ENCODE measurements at places on chromosomes 4 and X.

DNA sequence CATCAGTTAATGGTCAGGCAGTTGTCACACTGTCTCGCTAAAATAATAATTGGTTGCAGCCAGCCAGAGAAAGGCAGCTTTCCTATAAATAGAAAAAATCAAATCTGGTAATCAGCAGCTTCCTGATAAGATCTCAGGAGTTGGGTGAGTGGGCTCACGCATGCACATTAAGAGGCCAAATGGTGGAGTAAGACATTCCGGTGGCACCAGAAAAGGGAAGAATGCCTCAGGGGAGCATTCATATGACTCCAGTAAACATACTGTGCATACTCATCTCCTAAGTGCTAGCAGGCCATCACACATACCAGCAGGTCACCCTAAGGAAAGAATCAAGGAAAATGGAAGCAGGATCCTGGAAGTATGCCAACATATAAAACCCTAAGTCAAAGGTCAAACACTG, 40.1 kb downstream of the UGT2B15 start:
- no peak for DNase-seq

GRCh38 chrX:17559728-17560379, 177.4 kb upstream of the SCML1 start:
- no peak for DNase-seq

DNA sequence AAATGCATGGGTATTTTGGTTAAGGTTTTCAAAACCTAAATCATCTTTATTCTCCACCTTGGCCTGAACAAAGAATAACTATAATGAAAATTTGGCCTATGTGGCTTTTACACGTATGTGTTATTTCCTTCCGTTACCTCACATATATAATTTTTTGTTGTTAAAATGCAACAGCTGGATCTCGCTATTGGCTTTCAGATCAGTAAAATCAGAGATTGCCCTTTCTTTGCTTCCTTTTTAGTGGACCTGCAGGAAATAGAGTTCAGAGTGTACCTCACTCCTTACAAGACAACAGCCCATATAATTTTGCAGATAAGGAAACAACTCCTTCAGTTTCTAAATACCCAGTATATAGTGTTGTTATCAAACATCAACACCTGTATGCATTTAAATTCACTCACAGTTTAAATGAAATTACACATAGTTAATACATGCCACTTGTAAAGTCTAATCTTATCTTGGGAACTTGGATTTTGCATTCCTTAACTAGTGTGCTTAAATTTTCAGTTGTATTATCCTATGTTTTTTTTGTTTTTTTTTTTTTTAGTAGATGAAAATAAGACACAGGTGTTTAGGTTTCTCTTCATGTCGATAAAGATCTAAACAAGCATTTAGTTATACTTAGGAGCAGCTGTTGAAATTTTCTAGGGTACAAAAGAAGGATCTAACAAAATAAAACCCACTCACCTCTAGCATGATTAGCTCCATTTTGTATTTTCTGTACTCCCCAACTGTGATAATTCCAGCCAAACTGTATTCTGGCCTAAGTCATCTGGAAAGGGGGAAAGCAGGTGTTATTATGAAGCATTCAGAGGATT, 96.2 kb upstream of the SPRY1 start:
- DNase-seq, result no peak

GRCh38 chr4:7341491-7342222, 93.1 kb downstream of the PSAPL1 start:
- DNase-seq, result no peak

DNA sequence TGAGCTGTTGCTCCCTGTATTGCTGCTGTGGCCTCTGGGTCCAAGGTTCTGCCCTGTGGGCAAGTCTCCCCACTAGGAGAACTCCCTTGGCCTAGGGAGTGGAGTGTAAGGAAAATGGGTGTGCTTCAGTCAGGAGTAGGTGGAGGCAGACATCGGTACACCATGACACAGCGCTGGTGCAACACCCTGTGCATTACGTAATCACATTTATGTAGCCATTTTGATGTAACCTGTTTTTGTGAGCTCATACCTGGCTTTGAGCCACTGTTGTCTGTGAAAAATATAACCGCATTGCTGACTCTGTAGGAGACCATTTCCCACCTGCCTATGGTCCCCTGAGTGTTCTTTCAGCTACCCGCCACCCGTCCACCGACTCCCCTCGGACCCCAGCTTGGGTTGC, 700.5 kb upstream of the AGA start:
- no peak for DNase-seq

DNA sequence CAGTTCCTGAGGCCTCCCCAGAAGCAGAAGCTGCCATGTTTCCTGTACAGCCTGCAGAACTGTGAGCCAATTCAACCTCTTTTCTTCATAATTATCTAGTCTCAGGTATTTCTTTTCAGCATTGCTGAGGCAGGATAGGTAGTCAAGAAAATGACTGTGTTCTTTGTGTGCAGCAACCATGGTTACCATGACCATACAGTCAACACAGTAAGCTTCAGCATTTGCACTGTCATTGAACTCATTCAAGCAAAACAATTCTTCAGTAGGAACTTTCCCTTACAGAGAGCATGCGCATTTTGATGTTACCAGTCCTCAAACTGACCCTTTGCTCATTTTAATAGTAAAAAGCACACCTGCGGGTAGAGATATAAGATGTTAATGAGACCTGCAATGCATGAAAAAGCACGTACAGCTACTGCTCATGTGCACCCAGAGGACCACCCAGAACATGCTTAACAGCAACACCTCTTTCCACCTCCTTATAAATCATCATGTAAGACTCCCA, 180.8 kb downstream of the PRKX start:
- no peak for DNase-seq

- no peak for DNase-seq
Measured at GRCh38 chr4:26126143-26126718, 194.6 kb upstream of the RBPJ start.

GRCh38 chrX:150192816-150193215, 170.3 kb upstream of the MAMLD1 start:
- no peak for DNase-seq

DNA sequence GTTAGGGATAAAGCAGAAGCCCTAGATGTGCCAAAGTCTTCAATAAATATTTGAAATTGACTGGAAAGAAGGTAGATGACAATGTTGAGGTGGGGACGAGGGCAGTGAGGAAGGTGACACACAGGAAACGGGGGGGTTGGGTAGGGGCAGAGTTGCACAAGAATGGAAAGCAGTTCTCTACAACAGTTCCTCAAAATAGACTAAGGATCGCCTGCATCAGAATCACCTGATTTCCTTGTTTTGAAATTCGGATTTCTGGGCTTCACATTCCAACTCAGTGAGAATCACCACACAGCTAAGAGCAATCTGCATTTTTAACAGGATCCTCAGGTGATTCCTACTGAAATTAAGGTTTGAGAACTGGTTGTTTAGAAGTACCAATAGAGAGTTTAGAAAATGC, 70.6 kb downstream of the ARFIP1 start:
- DNase-seq, result no peak

DNA sequence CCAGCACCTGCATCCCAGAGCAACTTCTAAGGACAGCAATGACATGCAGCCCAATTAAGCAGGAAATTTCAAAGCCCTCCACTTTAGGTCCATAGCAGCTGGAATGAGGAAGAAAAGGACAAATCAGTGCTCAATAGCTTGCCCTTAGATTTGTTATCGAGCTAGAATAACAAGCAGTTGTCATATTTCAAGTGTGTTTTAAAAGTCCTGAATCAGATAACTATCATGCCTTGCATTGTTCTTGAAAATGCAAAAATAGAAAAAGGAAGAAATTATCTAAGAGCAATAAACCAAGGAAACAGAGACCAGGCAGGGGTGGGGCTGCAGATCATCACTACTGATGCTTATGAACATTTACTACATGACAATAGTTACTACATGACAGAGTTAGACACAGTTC, 43.9 kb upstream of the KLF3 start:
- no peak for DNase-seq

DNA sequence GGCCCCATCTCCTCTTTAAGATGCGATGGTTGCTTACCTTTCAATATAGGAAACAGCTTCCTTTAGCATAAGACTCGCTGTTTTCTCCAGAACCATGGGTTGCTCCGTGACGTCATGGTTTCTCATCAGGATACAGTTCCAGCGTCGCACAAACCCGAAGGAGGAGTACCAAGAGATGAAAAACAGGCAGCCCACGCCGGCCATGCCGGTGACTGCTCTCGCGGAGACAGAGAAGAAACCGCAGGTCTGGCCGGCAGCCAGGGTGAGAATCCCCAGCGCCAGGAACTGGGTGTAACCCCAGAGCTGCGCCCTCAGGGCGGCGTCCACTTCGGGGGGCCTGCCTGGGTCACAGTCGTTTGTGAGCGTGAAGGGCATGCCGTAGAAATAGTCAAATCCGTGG, 11.4 kb downstream of the ARSD start:
- DNase-seq, result no peak

- DNase-seq, result no peak
Measured at GRCh38 chrX:41145920-41146608, 60.8 kb downstream of the USP9X start.

- no peak for DNase-seq
Measured at GRCh38 chr4:138894011-138894410, 121.6 kb upstream of the NOCT start.

DNA sequence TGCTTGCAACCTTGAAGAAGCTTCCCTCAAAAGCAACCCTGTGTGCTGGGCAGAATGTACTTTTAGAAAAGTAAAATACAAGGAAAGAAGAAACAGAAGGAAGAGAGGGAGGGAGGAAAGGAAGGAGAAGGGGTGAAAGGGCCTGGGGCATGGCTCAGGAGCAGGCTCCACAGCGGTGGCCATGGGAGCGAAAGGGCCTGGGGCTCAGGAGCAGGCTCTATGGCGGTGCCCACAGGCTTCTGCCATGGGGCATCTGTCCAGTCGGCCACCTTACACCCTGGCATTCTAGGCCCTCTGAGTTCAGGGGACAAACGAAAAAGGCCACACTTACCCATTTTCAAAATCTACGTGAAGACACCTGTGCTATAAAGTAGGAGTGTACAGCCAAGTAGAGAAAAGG, 31.4 kb downstream of the GAK start:
- DNase-seq, result no peak

DNA sequence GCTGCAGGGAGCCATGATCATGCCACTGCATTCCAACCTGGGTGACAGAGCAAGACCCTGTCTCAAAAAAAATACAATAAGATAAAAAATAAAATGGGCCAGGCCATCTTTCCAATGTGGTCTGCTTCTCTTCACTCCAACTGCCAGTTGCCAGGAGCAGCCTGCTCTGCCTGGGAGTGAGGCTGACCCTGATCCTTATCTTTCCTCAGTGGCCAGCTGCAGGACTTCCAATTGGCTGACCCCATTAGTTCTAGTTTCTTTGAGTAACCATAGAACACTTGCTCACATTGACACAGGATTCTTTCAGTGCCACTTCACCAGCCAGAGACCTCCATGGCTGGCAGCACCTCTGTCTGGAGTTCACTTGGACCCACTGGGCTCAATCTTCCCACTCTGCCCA, 258.6 kb downstream of the MID1IP1 start:
- DNase-seq, result no peak

DNA sequence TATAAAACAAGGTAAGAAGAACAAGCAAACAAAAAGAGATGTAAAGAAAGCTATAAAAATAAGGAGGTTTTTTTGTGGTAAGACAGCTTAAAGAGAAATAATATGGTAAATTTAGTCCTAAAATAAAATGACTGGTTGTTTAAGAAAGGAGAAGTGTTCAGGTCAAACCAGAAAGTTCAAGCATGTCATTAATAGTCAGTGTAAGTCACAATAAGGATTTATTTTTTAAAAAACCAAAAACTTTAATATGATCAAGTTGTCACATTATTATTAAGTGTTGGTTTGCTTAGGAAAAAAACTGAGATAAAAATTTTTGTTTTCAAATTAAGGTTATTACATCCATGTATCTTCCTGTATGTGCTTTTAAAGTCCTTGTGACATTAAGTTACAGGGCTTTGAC, 19.1 kb downstream of the ASIC5 start:
- no peak for DNase-seq

GRCh38 chr4:16505726-16506125, 279.5 kb upstream of the TAPT1 start:
- DNase-seq, result no peak

DNA sequence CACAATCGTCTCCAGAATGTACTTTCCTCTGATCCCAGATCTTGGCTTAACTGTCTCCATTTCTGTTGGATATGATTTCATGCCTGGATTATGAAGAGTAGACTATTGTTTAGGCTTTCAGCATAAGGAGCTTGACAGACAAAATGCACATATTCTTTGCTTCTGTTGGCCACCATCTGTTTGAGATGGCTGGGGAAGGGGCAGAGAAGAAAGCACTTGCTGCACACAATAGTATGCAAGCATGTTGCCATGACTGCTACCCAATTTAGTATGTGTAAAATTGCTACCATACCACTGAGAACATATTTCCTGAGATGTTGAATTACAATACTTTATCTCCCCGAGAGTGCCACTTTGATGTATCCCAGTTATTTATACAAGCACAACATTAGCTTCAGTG, 127.9 kb upstream of the BMPR1B start:
- no peak for DNase-seq

- no peak for DNase-seq
Measured at GRCh38 chr4:38322714-38323113, 341.3 kb upstream of the KLF3 start.

- DNase-seq, result peak; percentile 18
Measured at GRCh38 chr4:683982-684622, 4.8 kb downstream of the SLC49A3 start.

GRCh38 chr4:16217300-16218051, 8.8 kb downstream of the TAPT1 start:
- no peak for DNase-seq

DNA sequence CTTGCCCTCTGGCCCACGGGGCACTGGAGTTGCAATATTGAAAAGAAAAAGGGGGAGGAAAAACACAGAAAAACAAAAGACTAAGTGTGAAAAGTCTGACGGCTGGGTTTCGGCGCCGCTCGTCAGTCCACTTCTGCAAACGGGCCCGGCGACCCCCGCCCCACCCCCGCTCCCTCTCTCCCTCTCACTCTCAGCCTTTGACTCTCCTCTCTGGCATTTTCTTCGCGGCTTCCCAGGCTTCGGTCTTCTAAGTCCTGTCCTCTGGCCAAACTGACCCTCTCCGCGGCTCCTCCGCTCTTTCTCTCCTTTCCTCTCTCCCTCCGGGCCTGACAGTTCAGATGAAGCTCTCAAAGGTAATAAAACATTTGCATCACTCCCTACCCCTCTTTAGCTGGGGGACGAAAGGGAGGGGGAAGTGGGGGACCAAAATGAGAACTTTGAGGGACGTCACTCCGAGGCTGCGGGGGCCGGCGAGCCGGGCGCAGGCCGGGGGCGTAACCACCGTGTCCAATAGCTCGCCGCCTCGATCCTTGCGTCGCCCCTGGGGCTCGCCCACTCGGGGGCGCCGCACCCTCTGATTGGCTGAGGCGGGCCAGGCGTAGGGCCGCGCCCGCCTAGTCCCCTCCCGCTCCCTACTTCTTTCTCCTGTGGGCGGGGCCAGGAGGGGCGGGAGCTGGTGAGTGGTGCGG, at the start of gene NKX6-1:
Gene NKX6-1 (minus strand): TSS at position 358 of the 689 bp plus-strand sequence. CDS start 1,064 bp downstream, outside the sequence.
- peak; percentile 50 for DNase-seq

GRCh38 chr4:173169428-173170181, 994 bp downstream of the GALNT7 start:
- peak; percentile 34 for DNase-seq

GRCh38 chr4:7427361-7427760, 7.4 kb downstream of the PSAPL1 start:
- DNase-seq, result no peak

GRCh38 chrX:85569686-85570085, 190.2 kb upstream of the POF1B start:
- no peak for DNase-seq

GRCh38 chr4:74555231-74555630, 110.3 kb downstream of the AREG start:
- no peak for DNase-seq
